NCI-H2227 treated with DMSO at 0.1 percent for 48 hours (cell line): ENCODE measurements at places on chromosomes 6 and 20.

- no peak for DNase-seq
These were observed 184.5 kb downstream of the COL21A1 start for GRCh38 chr6:56062836-56063235.

- DNase-seq = no peak
These were observed 14.7 kb upstream of the IPCEF1 start for GRCh38 chr6:154371281-154371680.

GRCh38 chr6:160331753-160332152 is 16.4 kb upstream of the SLC22A3 start:
- DNase-seq = no peak

DNA sequence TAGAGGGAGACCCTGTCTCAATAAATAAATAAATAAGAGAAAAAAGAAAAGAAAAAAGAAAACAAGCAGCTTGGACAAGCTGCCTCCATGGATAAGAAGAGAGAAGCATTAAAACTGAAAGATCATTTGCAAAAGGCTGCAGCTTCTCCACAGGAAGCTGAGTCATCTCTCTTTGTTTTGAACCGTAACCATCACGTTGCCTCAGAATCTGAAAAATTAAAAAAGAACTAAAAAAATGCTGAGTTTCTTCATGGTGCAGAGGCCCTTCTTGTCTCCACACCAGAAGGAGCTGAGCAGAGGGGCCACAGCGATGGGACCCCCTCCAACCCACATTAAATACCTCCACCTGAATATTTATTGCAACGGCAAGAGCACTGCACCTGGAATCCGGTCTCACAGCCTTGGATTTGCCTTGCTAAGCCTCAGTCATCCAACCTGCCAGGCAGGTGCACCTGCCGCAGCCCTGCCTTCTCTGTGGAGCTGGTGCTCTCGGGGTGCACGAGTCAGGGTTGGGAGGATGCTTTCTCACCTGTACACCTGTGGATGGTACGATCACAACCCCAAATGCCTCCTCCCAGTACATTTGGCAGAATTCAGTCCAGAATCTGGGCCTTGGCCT is 28.1 kb downstream of the TOX2 start:
- DNase-seq = no peak

DNA sequence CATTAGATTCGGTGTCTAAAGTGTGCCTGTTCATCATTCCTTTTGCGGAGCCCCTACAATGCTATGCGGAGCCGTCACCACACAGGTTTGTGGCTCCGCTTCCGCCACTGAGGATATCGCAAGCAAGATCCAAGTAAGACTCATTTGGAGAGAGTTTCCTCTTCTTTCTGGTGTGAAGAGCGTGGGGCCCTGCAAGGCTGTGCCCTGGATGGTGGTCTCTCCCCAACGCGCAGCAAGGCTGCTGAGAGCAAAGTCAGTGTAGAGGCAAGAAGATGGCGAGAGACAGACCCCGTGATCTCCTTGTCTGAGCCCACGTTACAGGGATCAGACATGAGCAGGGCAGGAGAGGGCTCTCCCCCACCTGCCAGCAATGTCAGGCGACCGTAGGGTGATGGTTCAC is 96.3 kb upstream of the AFDN start:
- no peak for DNase-seq

GRCh38 chr6:148570456-148570855 is 176.4 kb upstream of the UST start:
- DNase-seq = no peak

DNA sequence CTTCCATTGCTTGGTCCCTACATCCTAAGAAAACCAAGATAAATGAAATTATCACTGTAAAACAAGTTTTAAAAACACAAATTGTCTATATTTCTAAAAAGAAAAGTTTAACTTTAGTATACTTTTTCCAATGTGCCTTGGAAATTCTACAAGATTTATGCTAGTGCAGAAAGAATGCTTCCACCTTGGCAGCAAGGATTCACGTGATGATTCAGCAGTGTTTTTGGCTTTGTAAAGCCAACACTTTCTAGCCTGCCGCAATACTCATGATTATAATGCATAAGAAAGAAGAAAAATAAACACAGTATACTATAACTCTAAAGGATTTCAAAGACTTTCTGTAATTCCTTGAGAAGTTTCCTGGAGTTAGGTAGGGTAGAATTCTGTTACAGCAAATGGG is 442.7 kb downstream of the TENT5A start:
- no peak for DNase-seq

- DNase-seq = no peak
These were observed 57.2 kb downstream of the RAB44 start for GRCh38 chr6:36754582-36755434.

- DNase-seq = no peak
These were observed 55.5 kb downstream of the PDE7B start for GRCh38 chr6:135906972-135907465.
